Neuronal stem cell (in vitro differentiated cells): ENCODE measurements at places on chromosomes 5 and 9.

DNA sequence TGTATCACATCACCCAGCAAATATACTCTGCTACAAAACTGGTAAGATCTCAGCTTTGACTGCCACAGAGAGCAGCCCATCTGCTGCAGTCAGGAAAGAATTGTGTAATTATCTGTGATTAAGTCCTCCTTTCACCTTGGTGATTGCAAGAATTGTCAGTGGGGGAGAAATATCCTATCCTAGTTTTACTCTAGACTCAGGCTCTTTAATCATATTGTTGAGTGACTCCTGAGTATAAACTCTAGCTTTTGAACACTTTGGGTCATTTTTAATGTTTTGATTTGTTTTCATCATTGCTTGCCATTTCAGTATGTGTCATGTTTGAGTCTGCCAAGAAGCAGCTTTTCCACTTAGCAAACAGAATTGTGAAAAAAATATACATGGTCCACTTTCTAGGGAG is 32.1 kb downstream of the VCAN start:
- DNase-seq = no peak

GRCh38 chr5:40776658-40776977 is 20.9 kb upstream of the TTC33 start:
- DNase-seq = no peak

GRCh38 chr9:31597977-31598376 is 786.5 kb upstream of the ACO1 start:
- no peak for DNase-seq

DNA sequence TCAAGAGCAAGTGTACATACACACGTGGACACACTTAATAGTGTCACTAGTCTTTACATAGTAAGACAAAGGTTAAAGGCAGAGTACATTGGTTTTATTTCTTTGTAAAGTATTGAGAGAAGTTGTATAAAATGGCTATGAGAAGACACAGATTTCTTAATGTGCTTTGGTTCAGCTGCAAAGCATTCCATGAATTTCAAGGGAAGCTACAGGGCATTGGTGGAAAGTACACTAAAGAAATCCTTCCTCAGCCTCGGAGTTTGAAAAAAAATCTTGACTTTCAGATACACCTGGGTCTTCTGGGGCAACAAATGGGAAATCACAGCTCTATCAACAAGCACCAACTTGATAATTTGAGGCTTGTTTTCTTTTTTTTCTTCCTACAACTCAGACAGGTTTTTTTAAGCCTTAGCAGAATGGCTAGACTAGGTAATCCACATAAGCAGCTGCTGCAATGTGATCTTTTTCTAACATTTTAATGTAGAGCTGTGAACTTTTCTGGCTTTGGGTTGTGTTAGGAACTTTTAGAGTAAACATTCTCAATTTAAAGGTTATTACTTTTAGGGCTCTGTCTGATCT is 140.4 kb upstream of the FST start:
- DNase-seq = no peak

GRCh38 chr5:76445830-76446229 is 42.7 kb downstream of the IQGAP2 start:
- DNase-seq = no peak

GRCh38 chr9:82057805-82058204 is 69.2 kb downstream of the SPATA31D1 start:
- DNase-seq = no peak

- DNase-seq = no peak
Measured at GRCh38 chr9:133489253-133490190, 10.6 kb upstream of the SLC2A6 start.

GRCh38 chr9:80020530-80020929 is 448.8 kb downstream of the TLE4 start:
- DNase-seq = no peak

GRCh38 chr5:179343719-179344430 is 1.4 kb downstream of the ADAMTS2 start:
- peak; percentile 84 for DNase-seq

DNA sequence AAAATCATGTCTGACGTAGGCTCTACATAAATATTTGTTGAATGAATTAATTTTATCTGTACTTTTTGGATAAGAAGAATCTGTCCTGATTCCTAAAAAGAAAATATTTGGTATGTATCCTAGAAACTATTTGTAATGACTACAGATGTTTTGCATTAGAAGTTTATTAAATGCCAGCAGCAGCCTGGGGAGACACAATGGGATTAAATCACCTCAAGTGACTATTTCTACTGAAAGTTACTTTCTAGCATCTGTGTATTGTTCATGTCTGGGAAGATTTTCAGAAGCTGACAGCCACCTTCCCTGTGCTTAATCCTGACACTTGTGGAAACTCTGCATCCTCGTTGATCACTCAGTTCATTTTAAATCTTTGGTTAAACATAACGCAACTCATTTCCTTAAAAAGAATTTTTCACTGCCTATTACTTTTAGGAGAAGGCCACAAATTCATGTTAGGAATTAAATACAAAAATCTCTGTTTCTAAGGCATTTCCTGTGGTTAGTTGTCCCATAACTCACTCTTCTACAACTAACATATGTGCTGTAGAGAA is 209.3 kb upstream of the PPP1R2B start:
- DNase-seq = no peak

DNA sequence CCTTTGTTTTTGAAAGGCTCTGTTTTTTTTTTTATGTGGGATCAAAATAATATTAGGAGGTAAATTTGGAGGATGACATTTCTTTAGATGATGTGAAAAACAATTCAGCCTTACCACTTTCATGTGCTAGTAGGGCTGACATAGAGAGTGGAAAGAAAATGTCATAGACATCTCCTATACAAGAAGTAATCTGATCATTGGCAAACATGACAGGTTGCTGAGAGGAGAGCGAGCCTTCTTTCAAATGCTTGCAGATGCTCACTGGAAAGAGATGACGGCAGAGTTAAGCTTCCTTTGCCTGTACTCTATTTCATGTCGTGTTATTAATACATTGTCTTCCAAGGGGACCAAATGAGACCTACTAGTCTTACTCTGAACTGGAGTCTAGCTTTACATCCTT is 160.1 kb upstream of the DAP start:
- no peak for DNase-seq

- DNase-seq = no peak
Measured at GRCh38 chr5:151005950-151006576, 14.3 kb upstream of the GPX3 start.

DNA sequence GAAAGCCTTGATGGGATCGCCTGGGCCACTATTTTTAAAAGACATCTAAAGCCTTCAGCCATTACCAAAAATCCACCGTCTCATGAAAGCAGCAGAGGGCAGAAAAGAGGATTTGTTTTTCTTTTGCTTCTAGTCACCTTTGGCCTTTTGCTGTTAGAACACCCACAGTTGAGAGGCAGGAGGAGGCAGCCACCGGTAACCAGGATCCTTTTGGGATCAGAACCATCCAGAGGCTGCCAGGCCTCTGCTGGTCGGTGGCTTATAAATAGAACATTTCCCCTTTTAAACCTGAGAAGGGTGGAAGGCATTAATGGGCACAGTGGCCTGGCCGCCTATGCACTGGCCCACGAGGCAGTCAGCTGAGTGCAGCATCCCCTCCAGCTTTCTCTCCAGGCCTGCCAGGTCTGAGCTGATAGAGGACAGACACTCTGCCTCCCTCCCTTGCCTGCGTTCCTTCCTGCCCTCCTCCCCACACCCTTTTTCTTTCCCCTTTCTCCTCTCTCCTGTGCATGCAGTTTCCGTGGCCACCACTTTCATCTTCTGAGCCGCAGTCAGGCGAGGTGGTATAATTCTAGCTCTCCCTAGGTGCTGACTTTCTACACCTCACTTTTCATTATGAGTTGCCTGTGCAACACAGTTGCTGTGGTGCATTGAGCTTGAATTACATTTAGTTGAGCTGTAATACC is 253.4 kb downstream of the ARHGAP26 start:
- no peak for DNase-seq

DNA sequence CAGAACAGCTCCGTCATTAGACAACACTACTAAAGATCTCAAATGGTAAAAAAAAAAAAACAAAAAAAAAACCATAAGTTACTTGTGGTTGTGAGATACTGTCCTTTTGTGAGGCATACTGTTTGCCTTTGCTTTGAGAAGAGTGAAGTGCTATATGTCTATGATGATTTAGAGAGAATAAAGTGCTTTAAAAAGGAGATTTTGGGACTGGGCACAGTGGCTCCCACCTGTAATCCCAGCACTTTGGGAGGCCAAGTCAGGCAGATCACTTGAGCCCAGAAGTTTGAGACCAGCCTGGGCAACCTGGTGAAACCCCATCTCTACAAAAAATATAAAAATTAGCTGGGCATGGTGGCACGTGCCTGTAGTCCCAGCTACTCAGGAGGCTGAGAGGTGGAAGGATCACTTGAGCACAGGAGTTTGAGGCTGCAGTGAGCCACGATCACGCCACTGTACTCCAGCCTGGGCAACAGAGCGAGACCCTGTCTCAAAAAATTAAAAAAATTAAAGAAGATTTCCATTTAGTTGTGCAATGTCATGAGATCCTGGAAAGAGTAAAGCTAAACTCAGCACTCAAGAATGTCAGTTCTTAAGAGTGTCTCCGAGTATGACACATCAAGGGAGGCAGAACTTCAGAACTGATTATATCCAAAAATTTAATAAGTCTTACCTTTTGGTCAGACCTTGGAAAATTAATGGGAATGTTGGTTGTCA is 87.3 kb downstream of the PRDM6 start:
- DNase-seq = no peak

- no peak for DNase-seq
Measured at GRCh38 chr9:124699575-124699974, 71.5 kb downstream of the NR6A1 start.

DNA sequence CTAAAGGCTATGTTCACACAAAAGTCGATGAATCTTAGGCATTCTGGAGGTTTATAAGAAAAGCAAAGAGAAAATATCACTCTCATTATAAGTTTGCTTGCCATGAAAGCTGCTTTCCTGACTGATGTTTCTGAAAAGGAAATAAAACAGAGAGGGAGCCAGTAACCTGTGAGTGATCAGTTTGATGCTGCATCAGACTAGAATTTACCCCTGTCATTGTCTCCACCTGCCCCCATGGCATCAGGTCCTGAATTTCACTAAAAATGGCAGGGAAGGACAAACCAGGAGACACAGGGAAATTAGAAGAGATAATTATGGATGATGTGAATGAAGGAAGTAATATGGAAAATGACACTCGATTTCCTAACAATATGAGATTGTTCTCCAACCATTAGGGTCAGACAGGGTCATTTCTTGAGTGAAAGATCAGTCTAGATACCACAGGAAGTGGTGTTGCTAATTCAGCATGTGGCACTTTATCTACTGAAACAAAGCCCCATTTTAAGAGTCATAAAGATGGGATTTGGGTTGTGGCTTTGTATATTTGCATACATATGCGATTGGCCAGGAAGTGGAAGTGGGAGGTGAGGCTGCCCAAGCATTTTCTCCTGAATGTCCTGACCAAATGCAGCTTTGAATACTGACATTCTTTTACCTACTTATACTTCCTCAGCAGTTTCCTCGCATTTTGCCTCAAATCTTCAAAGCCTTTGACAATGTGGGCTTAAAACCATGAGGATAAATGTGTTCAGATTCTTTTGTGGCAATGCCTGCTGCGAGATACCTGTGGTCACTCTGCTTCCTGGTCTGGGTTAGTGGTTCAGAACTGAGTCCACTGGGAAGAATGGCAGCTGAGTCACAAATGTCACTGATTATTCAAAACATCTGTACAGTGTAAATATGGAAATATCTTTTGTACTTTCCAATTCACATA is 29.7 kb downstream of the MEGF10 start:
- no peak for DNase-seq

DNA sequence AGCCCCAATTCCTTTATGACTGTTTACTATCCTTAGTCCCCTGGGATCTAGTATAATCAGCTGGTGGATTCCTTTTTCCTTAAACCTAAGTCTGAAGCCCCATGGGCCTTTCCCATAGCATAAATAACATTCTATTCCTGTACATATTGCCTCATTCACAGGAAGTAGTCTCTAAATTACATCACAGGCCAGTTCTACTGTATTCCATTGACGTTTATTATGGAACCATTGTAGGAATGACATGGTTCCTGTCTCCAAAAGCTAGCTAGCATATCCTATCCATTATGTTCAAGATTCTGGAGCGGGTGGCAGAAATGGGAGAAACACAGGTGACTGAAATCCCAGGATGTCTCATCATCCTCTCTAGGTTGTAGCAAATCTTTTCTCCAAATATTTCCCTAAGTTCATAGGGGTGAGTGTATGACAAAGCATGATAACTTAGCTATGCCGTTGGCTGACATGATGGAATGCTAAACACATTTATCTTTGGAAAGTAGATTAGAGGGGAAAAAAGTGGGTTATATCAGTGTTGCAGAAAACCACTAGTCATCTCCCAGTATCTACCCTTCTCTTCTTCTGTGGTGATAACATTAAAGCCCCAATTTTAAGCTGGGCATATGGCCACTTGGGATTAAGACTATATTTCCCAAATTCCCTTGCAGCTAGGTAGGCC is 140.1 kb downstream of the FGF1 start:
- DNase-seq = no peak

DNA sequence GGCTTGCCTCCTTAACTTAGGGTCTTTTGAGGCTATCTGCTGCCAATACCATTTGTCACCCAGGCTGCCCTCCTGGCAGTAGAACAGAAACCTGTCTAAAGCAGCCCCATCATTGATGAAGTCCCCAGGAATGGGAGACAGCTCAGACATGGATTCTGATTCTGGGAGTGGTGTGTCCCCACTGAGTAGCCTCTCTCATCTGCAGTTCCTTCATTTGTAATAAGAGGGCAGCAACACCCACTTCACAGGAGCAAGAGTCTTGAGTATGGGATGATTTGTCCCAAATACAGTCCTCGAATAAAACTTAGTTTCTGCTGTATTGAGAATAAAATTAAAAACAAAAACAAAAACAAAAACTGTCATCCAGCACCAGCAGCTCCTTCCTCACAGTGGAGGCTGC is 167.6 kb downstream of the ASTN2 start:
- no peak for DNase-seq

DNA sequence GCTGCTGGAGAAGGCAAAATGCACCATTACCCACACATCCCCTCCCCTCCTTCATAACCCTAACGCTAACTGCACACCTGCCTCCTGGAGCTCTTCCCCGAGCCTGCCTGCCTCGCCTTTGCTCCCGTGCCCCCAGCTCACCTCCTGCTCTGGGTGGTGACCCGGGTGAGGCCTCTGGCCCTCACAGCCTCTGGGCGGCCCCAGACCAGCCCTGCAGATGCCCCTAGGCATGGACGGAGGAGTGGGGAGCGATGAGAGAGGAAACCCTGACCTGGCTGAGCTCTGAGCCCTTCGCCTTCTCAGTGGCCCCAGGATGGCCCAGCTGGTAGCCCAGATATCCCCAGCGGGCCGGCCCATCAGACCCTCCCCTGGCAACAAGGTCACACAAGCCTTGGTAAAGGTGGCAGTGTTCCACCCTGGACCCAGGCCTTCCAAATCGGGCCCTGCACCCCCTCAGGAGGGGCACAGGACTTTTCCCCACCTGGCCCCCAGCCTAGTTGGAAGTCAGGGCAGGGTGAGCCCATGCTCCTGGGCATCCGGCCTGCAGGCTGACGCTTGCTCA is 14.5 kb upstream of the CAMSAP1 start:
- no peak for DNase-seq

GRCh38 chr9:95588724-95589588 is 72.2 kb upstream of the PTCH1 start:
- DNase-seq = no peak

GRCh38 chr9:93254806-93255493 is 71.0 kb downstream of the WNK2 start:
- DNase-seq = no peak
